ENCODE measurements at places on chromosomes 7 and 10.

DNA sequence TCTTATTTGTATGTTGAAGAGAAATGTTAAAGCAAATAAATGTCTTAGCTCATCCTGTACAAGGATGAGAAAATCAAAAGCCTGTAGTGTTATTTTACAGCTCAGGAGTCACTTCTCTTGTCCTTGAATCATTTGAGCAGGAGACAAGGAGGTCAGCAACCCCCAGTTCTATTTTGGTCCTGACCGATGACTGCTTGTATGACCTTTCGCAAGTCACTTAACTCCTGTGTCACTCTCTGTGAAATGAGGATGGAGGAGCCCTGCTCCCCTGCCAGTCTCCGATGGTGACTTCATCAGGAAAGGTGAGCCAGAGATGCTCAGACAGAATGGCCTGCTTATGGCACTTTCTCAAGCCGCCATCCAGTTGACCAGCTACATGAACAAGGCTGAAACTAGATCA, 101.0 kb downstream of the CELF2 start:
- DNase-seq, result no peak

- DNase-seq, result no peak
These were observed 35.7 kb downstream of the P4HA1 start for GRCh38 chr10:73060738-73061635.

GRCh38 chr7:24501009-24501408, 72.2 kb upstream of the PALS2 start:
- DNase-seq, result no peak

DNA sequence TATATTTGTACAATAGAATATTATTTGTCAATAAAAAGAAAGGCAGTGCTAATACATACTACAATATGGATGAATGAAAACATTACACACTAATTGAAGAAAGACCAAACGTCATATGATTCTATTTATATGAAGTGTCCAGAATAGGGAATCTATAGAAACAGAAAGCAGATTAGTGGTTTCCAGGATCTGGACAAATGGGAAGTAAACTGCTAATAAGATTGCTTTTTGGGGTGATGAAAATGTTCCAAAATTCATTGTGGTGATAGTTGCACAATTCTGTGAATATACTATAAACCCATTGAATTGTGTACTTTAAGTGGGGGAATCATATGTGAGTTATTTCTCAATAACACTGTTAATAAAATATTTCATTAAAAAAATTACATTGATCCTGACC, 78.2 kb upstream of the IFRD1 start:
- no peak for DNase-seq

DNA sequence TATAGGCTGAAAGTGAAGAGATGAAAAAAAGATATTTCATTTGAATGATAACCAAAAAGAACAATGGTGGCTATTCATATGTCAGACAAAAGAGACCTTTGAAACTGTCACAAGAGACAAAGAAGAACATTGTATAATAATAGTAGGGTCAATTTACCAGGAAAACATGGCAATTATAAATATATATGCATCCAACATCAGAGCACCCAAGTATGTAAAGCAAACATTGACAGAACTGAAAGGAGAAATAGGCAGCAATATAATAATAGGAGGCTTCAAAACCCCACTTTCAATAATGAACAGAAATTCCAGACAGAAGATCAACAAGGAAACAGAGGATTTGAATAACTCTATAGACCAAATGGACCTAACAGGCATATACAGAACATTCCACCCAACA, 876.2 kb downstream of the GRID1 start:
- no peak for DNase-seq

GRCh38 chr10:44982114-44982460, 3.5 kb upstream of the DEPP1 start:
- DNase-seq, result no peak

DNA sequence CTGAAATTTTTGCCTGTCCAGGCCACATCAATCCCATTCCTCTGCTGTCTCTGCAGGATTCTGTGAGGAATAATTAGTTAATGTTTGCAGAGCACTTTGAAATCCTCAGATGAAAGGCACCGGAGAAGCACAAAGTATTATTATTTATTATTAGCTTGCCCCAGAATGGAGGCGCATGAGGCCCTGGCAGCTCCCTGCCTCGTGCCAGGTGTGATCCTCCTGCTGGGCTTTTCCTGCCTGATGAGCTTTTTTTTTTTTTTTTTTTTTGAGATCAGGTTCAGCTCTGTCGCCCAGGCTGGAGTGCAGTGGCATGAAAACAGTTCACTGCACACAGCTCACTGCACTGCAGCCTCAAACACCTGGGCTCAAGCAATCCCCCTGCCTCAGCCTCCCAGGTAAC, 65.2 kb downstream of the TCF7L2 start:
- no peak for DNase-seq

- no peak for DNase-seq
These were observed 66.7 kb upstream of the PDZD8 start for GRCh38 chr10:117441812-117442443.

DNA sequence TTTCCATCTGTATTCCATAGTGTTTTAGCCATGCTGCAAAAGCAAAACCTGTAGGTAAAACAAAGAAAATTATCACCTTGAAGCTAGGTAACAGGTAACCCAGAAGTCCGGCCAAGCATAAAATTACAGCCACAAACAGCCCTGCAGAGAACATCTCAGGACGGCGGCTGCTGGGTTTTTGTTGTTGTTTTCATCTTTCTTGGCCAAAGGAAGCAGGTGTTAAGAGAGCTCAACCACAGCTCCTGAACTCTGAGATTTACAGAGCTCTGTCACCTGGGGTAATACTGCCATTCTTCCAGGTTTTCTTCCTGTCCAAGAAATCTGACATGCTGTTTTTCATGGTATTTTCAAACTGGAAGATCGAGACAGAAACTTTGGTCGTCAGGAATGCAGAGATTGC, 847 bp upstream of the SCIN start:
- DNase-seq, result no peak

DNA sequence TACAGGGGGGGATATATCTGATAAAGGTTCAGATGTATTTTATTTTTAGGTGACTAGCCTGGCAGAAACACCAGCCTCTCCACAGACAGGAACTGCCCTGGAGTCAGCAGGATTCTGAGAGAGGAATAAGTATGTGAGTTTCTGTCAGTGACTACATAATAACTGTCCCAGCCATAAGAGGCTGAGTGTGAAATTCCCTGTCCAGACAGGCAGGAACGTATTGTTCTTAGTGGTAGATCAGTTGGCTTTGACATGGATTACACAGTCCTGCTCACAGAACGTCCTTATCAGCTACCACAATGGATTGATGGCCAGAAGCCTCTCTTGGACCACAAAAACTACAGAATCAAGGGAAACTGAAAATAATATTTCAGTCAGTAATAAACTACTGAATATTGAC, 709.8 kb downstream of the PCDH15 start:
- no peak for DNase-seq

GRCh38 chr7:272108-272615, 17.8 kb upstream of the FOXL3 start:
- DNase-seq, result no peak

DNA sequence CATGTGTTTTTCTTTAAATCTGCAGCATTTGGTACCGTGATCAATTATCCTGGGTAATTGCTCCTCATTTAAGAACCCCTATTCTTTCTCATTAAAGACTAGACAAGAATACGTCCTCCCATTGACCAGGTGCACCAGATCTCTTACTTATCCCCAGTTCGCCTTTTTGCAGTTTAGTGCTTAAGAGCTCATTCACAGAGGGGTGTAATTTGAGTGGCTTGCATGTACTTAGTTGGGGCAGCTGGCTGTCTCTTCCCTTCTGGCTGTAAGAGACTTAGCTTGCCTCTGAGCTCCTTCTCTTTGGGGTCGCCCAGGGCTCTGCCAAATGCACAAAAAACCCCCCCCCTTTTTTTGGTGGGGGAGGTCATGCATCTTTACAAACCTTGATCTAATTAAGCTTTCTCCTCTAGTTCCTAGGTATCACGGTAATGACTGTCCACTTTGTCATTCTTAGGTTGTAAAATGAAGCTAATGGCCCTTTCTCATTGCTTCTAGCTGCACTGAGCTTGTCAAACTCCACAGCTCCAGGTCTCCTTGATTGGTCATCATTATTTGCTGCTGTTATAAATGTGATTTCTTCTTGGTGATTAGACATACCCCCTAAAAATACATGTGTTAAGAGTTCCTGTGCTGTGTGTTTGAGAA, 26.3 kb downstream of the GAD2 start:
- no peak for DNase-seq

DNA sequence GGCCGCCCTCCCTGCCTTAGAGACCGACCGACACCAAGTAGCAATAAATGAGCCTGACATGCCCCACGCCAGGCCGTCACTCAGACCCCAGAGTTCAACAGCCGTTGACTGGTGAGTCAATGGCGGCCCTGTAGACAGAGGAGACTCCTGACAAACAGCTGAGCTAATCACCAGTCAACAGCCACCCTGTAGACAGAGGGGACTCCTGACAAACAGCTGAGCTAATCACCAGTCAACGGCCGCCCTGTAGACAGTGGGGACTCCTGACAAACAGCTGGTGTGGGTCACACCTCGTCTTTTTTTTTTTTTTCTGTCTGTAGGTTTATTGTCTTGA, 16.9 kb upstream of the KNDC1 start:
- no peak for DNase-seq

DNA sequence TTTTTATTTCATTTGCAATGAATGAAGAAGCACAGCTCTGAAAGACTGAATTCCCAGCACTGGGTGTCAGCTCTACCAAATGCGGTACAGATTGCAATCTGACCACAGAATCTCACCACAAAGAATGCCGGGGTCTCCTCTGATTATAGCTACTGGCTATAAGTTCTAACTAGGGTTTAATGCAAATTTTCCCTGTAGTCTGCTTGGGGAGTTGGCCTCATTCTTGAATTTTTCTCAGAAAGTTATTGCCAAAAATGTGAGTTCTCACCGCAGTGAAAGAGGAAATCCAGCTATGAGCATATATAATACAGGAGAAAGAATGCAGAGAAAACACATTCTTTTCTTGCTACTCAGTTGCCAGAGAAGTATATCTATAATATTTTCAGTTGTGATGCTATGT, 1255.7 kb upstream of the LRRTM3 start:
- DNase-seq, result no peak

DNA sequence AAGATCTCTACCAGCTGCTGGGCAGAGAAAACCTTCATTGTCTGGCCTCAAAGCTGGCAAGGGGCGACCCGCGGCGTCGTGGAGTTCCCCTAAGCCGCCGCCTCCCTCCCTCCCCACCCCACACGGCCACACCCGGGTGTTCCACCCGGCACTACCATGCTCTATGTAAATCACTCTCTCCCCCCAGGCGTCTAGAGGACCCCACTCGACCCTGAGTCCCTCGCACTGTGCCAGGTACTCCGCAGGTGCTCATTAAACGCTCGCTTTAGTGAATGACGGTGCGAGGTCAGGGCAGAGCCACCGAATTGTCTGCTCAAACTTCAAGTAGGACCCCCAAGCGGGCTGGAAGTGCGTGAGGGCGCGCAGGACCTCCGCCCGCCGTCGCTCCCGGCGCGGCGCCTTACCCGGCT, 628 bp downstream of the PARP12 start:
- DNase-seq, result peak; percentile 43

- peak; percentile 23 for DNase-seq
These were observed 45.3 kb upstream of the CDK1 start for GRCh38 chr10:60732807-60733516.

DNA sequence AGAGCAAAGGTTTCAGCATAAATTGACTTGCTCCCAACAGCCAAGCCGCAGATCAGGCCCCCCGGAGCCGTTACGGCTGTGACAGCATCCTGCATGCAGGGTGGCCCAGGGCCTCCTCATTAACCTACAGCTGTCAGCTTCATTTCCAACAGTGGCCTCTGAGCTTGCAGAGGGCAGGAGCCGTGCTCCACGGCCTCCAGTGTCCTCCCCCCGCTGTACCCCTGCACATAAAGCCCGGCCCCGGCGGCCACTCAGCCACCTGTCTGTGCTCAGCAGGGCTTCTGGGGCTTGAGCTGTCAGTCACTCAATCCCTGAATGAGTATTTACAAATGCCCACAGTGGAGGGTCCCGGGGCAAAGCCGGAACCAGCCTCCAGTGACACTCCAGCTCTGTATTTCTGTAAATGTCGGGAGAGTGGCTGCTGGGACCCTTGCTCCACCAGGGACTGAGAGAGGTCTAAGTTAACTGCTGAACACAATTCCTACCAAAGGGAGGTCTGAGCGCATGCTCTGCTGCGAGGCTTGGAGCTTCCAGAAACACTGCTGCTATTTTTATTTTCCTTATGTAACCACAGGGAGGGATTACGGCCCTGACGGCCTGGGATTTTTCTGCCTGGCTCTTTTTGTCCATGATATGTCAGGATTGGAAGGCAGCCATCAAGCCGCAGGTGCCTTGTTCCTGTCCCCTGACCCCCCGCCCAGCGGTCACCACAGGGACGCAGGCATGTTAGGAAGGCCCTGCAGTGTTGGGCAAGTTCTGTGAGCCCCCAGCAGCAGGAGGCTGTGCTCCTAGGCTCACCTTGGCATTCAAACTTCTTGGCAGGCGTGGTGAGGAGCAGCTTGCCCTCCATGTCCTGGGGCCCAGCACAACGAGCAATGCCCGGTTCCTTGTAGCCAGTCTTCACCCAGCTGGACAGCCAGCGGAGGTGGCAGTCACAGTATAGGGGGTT, 165.0 kb downstream of the SLIT1 start:
- no peak for DNase-seq

DNA sequence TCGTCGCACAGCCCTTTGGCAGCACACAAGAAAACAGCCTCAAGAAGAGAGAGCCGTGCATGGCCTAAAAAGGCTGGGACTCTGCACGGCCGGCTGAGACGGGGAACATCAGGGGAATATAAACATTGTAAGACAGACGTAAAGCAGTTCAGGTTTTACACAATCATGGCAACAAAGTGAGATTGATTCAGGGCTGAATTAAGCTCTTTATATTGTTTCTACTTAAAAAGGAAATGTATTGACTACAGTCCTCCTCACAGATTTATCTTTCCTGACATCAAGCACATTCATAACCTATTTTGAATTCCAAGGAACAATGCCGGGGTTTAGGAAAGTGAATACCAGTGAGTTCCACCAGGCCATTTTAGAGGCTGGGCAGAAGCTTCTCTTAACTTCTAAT, 25.2 kb downstream of the SORBS1 start:
- DNase-seq, result no peak

- no peak for DNase-seq
These were observed 118.7 kb downstream of the SLIT1 start for GRCh38 chr10:97066877-97067555.

GRCh38 chr10:131748831-131749766, 151.7 kb upstream of the PPP2R2D start:
- no peak for DNase-seq

- DNase-seq, result peak; percentile 65
These were observed 57.6 kb upstream of the EZH2 start for GRCh38 chr7:148941598-148942275.

GRCh38 chr7:54969208-54969967, 49.4 kb upstream of the EGFR start:
- no peak for DNase-seq

- DNase-seq, result no peak
These were observed 73.3 kb upstream of the FRMD4A start for GRCh38 chr10:14403881-14404623.

Data from stimulated activated naive CD4-positive, alpha-beta T cell treated with Interleukin-2 at 50 U/mL for 16 hours (primary cell).